ENCODE measurements at places on chromosomes 13 and 19.

DNA sequence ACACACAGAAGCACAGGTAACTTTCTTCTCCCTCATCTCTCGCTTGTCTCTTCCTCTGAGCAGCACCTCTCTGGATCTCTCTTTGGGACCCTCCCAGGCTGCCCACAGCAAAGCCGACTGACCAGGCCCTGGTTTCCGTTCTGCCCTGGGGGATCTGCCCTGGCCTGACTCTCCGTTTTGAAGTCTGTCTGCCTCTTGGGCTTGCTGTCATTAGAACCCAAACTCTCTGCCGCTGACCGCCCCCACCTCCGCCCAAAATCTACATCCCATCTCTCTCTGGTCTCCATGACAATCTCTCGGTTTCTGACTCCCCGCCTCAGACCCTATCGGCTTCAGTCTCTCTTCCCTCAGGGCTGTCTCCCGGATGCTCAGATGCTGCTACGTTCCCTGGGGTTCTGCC is 6.9 kb downstream of the KCNC3 start:
- DNase-seq = no peak

DNA sequence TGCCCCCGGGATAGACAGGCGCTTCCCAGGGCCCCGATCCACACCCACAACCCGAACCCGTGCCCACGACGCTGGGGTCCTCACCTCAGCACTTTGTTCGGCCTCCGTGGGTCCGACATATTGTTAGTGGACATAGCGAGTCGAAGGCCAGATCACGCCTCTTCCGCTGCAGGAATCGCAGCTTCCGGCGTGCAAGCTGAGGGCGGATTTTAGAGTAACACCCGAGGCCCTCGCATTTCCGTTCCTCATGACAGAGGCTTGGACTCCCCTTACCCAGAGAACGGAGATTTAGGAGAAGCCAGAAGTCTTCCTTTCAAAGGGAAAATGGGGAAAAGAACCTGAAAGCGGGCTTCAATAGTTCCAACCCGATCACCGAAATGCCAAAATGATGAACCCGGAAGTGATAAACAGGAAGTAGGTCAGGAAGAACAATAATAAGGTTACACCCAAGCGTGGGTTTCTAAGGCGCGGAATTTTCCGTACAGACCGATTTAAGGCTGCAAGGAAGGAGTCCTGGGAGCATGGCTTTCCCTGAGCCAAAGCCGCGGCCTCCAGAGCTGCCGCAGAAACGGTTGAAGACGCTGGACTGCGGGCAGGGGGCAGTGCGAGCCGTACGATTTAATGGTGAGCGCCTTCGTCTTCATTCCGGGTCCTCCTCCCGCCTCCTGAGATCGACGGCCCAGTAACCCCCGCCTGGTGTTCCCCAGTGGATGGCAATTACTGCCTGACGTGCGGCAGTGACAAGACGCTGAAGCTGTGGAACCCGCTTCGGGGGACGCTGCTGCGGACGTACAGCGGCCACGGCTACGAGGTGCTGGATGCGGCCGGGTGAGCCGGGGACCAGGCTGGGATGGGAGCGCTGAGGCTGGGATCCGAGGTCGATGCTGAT is 2.9 kb downstream of the WDR83 start:
- peak; percentile 69 for DNase-seq

GRCh38 chr13:61760102-61760501 is 344.5 kb upstream of the PCDH20 start:
- DNase-seq = no peak

DNA sequence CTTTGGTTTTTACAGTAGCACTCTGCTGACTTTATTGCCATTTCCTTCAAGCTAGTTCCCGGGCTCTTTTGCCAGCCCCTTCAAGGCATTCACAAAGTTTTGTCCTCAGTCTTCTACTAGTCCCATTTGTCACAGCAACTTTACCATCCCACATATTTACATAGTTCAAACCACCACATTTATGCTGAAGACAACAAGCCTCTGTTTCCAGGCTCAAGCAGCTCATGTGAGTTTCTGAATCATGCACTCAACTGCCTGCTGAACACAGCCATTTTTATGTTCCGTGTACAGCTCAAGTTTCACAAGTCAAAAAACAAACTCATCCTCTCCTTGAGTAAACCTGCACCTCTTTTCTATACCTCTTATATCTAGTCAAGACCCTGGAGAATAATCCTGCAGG is 977.0 kb upstream of the SLC10A2 start:
- no peak for DNase-seq

GRCh38 chr13:24160458-24161009 is at the start of gene SPATA13:
TSS of gene SPATA13 (plus strand) at chr13:24160720. CDS start at chr13:24222930, 62,210 bp downstream.
- DNase-seq = peak; percentile 94

GRCh38 chr13:91557328-91558090 is 159.1 kb downstream of the GPC5 start:
- DNase-seq = no peak

GRCh38 chr19:41893899-41894298 is 10.9 kb downstream of the ARHGEF1 start:
- DNase-seq = no peak

DNA sequence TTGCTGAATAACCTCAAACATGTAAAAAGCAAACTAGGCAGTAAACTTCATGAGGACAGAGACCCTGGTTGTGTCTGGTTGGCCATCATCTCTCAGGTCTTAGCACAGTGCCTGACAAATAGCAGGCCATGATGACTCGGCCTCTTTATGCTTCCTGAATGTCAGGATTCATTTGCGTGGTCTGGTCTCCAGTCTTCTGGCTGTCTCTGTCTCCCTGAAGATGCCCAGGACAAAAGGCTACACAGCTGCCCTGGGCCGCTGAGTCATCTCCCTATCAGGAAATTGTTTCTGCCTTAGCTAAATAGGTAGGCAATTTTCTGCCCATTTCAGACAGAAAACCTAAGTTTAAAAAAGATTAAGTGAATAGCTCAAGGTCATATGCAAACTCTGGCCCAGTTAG is 84.1 kb upstream of the FNDC3A start:
- DNase-seq = no peak

GRCh38 chr19:30357580-30357954 is 14.6 kb upstream of the ZNF536 start:
- DNase-seq = no peak

- no peak for DNase-seq
These were observed 139.2 kb downstream of the RXFP2 start for GRCh38 chr13:31878495-31878894.

DNA sequence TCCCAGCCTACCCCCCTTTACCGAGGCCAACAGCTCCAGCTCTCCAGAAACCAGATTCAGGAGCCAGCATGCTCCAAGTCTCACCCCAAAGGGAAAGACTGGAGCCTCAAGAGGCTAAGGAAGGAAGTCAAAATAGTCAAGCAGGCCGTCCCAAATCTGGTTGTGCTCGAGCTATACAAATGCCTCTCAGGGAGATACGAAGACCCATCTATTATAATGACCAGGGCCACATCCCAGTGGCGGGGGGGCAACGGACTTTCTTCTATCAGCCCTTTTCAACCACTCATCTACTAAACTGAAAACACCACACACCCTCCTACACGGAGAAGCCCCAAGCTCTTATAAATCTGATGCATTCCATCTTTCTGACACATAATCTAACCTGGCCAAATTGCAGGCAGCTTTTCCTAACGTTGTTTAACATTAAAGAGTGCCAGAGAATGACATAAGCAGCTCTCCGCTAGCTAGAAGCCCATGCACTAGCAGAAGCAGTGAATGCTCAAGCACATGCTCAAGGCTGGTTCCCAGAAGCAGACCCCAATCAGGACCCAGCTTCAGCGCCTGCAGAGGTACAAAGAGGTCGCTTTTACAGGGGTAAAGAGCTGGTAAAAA is 104.6 kb upstream of the ZNF98 start:
- DNase-seq = no peak

DNA sequence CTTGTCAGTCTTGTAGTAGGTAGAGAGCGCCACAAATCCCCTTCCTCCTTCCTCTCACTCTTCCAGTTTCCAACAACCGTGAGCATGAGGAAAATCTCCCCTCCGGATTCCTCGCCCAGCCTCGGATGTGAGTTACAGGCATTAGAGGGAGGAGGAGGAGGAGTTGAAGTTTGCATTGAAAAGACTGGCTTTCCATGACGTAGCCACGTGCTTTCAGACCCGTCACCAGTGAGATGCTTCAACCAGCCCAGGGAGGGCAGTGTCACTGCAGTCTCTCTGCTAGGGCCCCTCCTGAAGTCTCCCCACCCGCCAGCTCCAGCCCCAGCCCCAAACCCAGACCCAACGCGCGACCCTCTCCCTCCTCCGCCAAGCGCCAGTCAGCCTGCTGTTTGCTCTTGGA is 442 bp upstream of the FGF14 start:
- DNase-seq = peak; percentile 24

DNA sequence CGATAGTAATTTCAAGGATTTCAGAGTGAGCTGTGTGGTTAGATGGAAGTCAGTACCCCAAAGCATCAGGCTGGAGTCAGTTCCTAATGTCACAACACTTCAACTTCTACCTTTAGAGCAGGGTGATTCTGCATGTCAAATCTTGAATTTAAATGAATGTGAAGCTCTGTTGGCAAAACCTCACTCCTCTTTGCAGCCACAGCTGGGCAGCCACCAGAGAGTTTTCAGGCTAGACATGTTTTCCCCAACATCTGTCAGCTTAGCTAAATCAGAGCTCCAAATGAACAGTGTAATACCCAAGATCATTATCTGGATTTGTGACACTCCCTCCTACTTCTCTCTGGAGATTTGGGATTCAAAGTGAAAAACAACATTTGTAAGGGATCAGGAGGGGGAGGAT is 33.7 kb upstream of the OLFM4 start:
- DNase-seq = no peak

DNA sequence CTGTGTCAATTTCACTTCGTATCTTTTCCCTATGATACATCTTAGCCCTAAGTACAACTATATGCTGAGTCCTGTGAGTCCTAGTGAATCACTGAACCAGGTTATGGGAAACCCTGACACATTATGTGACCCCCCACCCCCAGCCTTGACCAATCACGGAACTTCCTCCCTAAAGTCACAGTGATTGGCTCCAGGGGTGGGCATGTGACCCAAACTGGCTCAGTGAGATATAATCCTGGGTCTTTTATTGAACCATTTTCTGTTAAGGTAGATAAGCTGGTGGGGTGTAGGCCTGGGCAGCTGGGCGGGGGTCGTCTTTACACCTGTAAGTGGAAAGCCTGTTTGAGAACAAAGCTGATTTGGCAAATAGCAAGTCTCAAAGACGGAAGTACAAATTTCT is 19.8 kb upstream of the FBL start:
- no peak for DNase-seq

GRCh38 chr13:99421271-99421670 is 80.0 kb upstream of the TM9SF2 start:
- DNase-seq = no peak

GRCh38 chr19:13459351-13459750 is 46.9 kb downstream of the CACNA1A start:
- no peak for DNase-seq

DNA sequence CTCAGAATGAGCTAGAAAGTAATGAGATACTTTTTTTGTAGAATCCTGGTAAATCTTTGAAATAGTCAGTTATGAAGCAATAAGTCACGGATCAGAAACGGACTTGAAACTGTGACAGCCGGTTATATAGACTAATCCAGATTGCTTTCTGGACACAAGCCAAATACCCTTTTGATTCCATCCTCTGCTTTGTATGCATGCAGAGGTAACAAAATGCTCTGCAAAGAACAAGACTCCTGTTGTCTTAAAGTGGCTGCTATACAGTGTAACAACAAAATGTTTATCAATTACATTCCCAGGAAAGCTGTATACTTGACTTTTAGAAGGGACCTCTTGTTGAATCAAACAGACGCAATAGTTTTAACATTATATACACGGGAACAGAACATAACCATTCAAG is 66.5 kb upstream of the STARD13 start:
- no peak for DNase-seq

DNA sequence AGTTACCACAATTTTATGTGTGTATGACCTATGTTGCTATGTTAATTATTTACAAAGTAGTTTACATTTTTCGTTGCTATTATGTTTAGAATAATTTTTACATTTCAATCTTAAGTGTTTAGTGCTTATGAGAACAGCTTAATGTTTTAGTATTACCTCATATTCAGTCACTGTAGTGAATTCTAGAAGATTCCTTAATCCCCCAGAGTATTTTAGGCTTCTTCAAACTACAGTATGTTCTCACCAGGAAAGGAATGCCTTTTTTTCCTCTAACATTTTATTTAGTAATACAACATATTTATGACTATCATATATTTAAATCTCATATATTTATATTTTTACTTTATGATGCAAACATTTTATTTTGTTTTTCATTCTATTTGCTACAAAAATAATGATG is 612.1 kb upstream of the KLHL1 start:
- no peak for DNase-seq

- no peak for DNase-seq
These were observed 43.8 kb downstream of the DCT start for GRCh38 chr13:94435604-94436226.

GRCh38 chr19:33245948-33246708 is 20.5 kb upstream of the SLC7A10 start:
- no peak for DNase-seq

- DNase-seq = no peak
These were observed 68.0 kb downstream of the KDM4B start for GRCh38 chr19:5036698-5037563.

DNA sequence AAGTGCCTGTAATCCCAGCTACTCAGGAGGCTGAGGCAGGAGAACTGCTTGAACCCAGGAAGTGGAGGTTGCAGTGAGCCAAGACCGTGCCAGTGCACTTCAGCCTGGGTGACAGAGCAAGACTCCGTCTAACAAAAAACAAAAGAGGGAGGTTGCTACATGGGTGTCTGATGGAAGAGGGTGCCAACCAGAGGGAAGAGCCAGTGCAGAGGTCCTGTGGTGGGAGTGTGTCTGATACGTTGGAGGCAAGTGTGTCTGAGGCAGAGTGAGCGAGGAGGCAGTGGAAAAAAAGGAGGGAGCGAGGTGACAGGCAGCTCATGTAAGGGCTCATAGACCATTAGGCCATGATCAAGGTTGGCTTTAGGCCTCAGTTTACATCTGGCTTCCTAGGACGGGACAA is 6.8 kb downstream of the PDE4A start:
- no peak for DNase-seq

GRCh38 chr13:72740015-72740414 is 12.3 kb downstream of the BORA start:
- DNase-seq = no peak

DNA sequence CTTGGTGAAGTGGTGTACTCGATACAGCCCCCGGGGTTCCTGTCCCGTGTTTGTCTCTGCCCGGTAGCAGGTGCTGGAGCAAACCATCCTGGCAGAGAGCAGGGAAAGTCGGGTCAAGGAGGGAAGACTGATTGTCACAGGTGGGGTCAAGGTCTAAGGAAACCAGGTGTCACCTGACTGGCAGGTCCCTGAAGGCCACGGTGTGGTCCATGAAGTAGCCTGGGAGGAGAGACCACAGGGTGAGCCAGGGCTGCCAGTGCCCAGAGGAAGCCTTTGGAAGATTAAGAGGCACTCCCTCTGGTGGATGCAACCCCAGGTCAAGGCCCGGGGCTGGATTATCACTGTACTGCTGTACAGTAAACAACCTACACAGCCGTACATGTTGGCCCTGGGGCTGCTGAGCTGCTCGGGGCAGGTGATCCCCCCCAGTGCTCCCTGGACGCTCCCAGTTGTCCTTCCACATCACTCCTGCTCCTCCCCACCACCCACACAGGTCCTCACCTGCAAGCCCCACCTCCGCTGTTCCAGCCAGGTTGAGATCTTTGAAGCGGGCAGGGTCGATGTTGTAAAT is 6.0 kb upstream of the CCER2 start:
- DNase-seq = no peak

Data from activated T-cell treated with anti-CD3 and anti-CD28 coated beads for 4 hours (primary cell).